Hepatic stellate cell (primary cell): ENCODE measurements at places on chromosomes 12 and 14.

DNA sequence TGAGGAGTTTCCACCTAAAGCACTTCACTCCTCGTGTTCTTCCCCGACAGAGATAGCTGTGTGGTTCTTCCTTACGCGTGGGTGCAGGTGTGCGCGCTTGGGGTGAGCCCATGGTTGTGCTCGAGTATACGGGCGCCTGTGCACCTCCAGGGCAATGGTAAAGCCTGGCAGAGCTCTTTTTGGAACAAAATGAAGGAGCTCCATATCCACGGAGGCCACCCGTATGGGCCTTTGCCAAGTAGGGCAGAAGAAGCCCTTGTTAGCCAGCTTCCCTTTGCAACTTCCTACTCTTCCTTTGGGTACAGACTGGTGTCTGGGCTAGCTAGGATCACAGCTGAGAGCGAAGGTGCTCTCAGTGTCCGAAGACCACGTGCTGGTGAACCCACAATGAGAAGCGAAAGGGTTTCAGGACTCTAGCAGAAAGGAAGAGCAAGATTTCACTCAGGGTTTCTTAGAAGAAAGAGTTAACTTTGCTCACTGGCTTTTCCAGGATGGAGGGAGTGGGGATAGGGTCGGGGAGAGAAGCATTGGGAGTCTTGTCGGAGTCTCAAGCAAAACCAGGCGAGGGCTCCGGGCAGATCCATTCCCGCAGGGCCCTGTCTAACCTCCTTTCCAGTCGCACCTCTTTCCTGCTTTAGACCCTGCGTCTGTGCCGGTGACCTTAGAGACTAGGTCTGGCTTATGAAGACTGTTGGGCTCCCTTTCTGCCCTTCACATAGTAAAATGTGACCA, 960 bp upstream of the LRFN5 start:
- no peak for DNase-seq

DNA sequence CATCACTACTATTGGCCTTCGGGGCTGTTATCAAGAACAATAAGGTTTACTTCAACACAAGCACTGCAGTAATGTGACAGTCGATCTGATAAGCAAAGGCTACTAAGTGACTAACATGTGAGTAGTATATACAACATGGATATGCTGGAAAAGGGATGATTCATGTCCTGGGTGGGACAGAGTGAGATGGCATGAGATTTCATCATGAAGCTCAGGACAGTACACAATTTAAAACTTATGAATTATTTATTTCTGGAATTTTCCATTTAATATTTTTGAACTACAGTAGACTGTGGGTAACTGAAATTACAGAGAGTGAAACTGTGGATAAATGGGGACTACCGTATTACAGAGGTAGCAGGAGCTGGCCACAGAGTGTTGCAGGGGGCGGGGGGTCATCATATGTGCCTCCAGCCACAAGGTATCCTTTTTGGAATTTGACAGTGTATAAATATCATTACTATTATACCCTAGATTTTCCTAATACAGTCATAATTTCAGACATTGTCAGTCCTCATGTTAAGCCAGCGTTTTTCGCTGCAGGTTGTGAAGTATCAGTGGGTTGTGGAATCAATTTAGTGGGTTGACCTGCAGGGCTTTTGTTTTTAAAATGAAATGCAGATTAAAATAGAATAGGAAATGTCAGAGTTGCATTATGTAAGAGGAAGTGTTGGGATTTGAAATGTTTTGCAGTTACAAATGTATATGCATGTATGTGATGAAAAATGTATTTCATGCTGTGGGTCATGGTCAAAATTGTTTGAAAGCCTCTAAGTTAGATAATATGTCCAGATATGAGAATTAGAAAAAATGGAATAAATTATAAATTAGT, 148.0 kb upstream of the NUDT4 start:
- peak; percentile 71 for DNase-seq

- DNase-seq: peak; percentile 77
These were observed 5.2 kb upstream of the RIMKLB start for GRCh38 chr12:8692573-8692972.

GRCh38 chr12:31431721-31432240, 105.8 kb upstream of the SINHCAF start:
- DNase-seq: peak; percentile 27

DNA sequence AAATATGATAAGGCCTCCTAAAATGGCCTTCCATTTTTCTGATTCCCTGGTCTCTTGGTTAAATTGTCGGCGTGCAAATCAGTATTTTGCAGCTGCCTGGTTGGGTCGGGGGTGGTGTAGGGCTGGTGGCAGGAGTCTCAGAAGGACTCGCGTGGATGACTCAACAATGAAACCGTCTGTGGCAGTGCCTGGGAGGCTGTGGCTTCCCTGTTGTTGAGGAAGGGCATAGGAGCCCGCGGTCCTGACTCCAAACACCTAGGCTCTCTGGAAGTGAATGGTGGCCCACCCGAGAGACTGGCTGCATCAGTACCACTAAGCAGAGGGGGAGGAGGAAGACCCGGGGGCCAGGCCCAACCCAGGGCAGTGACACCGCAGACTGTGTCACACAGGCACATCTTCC, 207.9 kb downstream of the TTC7B start:
- DNase-seq: no peak

GRCh38 chr12:115042341-115042740, 358.4 kb upstream of the TBX3 start:
- no peak for DNase-seq

- DNase-seq: no peak
These were observed 50.2 kb downstream of the MYF5 start for GRCh38 chr12:80766897-80767296.

GRCh38 chr12:115002434-115002833, 318.5 kb upstream of the TBX3 start:
- no peak for DNase-seq

DNA sequence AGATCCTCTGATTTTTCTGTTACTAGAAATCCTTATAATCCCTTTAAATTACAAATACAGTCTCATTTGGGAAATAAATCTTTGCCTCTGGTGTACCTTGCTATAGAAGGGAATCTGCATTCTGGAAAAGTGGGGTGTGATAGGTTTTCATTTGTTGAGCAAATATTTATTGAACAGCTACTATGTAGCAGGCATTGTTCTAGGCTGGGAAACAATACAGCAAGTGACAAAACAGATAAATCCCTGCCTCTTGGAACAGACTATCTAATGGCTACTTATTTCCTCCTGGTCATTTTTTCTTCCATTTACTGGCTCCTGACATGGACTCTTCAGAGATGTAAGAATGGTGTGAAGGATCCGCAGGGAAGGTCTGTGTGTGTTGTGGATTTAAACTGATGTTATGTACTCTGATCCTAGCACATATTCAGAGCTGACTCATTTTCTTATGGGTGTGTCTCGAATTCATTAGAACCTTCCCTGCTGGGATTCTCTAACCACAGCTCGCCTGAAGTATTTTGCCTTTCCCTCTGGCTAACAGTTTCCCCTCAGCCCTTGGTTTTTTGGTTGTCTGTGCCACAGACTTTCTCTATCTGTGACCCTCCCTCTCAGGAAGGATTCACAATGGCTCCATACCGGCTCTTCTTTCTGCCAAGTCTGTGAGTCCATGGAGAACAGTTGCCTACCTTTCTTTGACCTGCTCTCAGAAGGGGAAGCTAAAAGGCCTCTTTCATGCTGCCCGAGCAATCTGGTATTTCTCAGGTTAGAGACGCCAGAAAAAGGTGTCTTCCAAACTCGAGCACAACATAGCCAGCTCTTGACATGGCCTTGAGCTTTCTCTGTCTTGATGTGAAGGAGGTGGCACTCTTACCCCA, 53.7 kb downstream of the TMTC2 start:
- DNase-seq: no peak

DNA sequence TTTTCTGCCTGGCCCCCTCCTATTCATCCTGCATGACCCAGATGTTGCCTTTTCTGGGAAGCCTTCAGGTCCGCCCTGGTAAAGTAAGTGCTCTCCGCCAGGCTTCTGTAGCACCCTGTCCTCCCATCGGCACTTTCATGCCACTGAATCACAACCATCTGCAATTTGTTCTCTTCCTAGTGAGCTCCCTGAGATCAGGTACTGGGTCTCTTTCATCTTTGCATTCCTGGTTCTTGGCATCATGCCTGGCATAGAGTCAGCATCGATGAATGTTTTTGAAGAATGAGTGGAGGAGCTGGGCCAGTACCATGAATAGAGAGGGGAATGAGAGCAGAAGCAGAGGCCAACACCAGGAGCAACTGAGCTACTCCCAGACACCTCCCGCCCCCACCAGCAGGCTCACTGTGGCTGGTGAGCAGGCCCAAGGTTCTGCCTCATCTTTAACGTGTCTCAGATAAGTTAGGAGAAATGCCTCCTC, 13.1 kb downstream of the ZDHHC22 start:
- no peak for DNase-seq

DNA sequence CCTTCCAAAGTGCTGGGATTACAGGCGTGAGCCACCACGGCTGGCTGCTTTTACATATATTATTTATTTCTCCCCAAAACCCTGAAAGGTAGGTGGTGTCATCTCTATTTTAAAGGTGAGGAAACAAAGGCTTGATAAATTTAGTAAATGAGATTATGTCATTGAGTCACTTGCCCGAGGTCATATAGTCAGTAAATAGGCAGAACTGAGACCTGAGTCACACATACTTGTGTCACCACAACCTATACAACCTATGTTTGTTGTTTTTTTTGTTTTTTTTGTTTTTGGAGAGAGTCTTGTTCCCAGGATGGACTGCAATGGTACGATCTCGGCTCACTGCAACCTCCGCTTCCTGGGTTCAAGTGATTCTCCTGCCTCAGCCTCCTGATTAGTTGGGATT, 12.8 kb downstream of the TSFM start:
- DNase-seq: no peak

DNA sequence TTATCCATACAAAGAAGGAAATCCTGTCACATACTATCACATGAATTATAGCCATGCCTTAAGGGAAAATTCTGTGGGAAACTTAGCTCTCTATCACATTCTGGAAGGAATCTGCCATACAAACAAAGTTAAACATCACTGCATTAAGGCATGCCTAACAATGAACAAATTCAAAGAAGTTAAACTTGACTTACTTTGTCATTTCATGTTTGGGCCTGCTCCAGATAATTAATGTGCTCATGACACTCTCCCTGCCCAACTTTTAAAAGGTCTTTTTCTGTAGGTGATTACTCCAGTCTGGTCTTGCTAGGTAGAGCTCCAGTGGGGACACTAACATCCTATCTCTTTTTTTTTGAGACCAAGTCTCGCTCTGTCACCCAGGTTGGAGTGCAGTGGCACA, 230.5 kb downstream of the AEBP2 start:
- DNase-seq: no peak

- peak; percentile 46 for DNase-seq
These were observed at the start of gene PROX2 for GRCh38 chr14:74875941-74876913. Gene PROX2 (minus strand): TSS chr14:74876145. CDS start chr14:74863834, 12,311 bp downstream.

GRCh38 chr12:85733221-85733840, 102.9 kb downstream of the RASSF9 start:
- DNase-seq: no peak

DNA sequence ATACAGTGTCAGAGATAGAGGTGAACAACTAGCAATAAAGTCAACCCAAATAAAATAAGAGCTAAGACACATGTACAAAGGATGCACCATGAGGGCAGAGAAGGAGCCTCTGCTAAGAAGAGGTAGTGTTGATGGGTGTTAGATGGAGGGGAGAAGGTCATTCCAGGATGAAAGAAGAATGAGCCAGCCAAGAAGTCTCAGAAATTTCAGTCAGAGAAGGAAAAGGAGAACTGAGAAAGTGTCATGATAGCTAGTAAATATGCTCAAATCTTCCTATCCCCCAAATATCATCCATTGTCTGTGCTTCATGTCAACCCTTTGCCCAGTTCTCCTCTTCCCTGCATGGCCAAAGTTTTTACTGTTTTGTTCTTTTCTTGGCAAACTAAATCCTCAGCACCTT, 225.2 kb upstream of the BTG1 start:
- no peak for DNase-seq

GRCh38 chr12:93198086-93198485, 179.6 kb upstream of the NUDT4 start:
- no peak for DNase-seq

DNA sequence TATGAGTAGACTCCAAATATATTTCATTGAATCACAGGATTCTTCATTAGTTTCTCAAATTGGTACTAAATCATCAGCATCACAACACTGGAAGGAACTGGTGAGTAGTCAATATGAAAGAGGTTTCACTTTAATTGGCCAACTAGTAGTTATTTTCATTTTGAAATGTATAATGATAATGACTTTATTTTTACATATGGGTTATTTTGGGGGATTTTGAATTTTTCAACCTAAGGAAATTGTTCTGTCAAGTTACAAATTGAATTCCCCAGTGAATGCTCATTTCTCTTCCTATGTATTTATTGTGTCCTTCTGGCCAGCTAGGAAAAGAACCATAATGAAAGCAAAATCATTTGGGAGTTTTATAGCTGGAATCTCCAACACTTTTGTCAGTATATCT, 174.2 kb upstream of the ATP2B1 start:
- DNase-seq: no peak

GRCh38 chr14:103528146-103528586, 830 bp upstream of the TRMT61A start:
- peak; percentile 64 for DNase-seq

- no peak for DNase-seq
These were observed 14.0 kb upstream of the RIPK3 start for GRCh38 chr14:24353559-24354481.

- DNase-seq: no peak
These were observed 195.6 kb upstream of the PWP1 start for GRCh38 chr12:107490010-107490409.

- no peak for DNase-seq
These were observed 19.0 kb downstream of the AP5M1 start for GRCh38 chr14:57287745-57288144.
